ENCODE measurements at places on chromosomes 1 and 21.

GRCh38 chr1:196678510-196678884 lies 26.7 kb downstream of the CFH start:
- no peak for DNase-seq

DNA sequence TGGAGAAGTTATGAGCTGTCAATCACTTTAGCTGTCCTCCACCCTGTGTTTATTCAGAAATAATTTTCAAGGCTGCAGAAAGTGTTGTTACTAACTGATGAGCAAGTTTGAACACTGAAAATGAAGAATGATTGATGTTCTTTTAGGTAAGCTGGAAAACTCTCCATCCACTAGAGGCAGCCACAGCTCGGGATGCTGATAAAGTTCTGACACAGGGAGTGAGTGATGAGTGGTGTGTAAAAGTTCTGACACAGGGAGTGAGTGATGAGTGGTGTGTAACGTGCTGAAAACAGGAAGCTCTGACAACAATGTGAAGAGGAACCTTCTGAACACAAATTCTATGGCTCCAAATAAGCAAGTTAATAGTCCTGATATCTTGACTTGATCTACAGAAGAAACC lies 197.5 kb upstream of the PTBP2 start:
- no peak for DNase-seq

DNA sequence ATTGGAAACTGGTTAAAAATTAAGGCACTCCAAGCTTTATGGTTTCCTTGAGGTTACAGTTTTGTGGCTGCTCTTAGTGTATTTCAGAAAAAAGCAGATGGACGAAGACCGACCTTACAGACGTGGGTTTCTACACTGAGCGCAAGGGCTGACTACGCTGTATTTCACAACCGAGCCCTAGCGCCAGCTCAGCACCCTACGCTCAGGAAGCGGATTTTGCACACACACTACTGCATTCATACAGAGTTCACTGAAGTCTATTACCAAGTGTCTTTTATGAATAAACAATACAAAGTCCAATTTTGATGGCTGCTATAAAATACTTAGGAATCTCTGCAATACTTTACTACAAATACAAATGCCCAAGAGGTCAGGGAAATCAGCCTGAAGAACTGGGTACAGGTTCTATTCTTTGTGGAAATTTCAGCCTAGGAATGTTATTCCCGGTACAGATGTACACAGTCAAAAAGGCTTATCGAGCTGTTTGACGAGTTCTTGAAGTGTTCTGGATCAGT lies 23.8 kb downstream of the PTTG1IP start:
- no peak for DNase-seq

- no peak for DNase-seq
Measured at GRCh38 chr1:59693406-59693805, 121.3 kb upstream of the HOOK1 start.

GRCh38 chr1:193270996-193271395 lies 84.6 kb upstream of the B3GALT2 start:
- DNase-seq, result no peak

- DNase-seq, result no peak
Measured at GRCh38 chr1:20429296-20429695, 56.7 kb downstream of the CAMK2N1 start.

GRCh38 chr1:244918421-244919319 lies 54.3 kb upstream of the HNRNPU start:
- peak; percentile 5 for DNase-seq

- DNase-seq, result no peak
Measured at GRCh38 chr1:67627906-67628305, 57.1 kb upstream of the GADD45A start.

GRCh38 chr1:4611563-4612341 lies 42.7 kb upstream of the AJAP1 start:
- DNase-seq, result no peak

- DNase-seq, result no peak
Measured at GRCh38 chr1:2564815-2565374, 8.7 kb downstream of the TNFRSF14 start.

- DNase-seq, result no peak
Measured at GRCh38 chr1:52404975-52405338, 555 bp downstream of the PRPF38A start.

GRCh38 chr21:43866659-43867331 lies 1.8 kb downstream of the AGPAT3 start:
- no peak for DNase-seq

GRCh38 chr1:108646265-108646647 lies 14.6 kb downstream of the HENMT1 start:
- DNase-seq, result no peak

DNA sequence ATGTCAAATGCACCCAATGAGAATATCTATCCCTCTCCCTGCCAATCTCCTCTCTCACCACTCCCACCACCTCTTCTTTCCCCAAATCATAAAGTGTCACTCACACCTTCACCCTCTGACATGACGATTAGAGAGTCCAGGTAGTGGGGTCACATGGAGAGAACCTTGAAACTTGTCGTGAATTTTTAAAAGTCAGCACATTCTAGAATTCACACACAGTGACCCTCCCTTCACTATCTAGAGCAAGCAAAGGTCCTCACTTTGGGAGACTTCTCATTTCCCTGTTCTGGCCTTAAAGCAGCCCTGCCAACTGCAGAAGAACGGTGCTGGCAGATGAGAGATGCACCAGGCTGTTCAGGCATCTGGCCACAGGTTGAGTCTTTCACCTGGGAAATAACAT lies 61.9 kb downstream of the CD34 start:
- DNase-seq, result no peak

DNA sequence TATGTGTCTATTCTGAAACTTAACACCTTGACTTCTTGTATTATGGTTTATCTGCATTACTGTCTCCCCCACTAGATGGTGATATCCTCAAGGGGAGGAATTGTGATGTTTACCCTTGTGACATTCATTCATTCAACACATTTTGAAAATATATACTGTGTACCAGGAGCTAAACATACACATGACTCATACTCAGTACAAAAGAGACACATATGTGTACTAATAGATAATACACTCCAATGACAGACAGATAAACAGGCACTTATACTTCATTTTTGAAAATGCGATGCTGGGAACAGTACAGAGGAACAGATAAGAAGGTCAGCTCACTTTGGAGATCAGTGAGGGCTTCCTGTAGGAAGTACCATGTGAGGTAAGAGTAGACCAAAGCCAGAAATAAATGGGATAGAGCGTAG lies 8.9 kb upstream of the RAB3GAP2 start:
- DNase-seq, result no peak

GRCh38 chr1:160394673-160395072 lies 5.7 kb upstream of the VANGL2 start:
- no peak for DNase-seq

DNA sequence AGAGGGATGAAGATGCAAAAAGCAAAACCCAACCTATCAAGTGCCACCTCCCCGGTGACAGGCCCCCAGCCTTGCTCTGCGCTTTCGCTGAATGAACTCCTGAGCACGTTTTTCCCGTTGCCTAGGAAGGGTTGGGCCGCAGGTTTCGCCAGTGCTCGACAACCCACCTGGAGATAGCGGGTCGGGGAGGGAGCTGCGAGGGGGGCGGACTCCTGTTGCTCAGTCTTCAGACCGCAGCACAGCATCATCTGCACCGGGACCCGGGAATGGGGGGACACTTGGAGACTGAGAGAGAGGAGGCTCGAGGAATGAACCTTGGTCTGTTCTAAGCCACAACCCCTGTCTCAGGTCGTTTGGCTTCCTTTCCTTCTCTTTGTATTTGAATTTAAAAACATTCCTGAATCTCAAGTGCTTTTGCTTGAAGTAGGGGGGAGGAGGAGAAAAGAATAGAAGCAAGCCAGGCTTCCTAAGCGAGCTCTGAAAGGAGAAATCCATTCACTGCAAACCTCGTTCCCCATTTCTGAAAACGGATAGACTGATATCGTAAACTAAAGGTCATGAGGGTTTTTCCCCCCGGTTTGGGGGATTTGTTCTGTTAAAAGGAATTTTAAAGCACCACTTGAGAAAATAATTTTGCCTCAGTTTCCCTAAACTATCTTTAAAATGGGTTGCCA lies 1.2 kb downstream of the AK5 start:
- no peak for DNase-seq

- DNase-seq, result no peak
Measured at GRCh38 chr1:79074975-79075374, 68.4 kb upstream of the ADGRL4 start.

DNA sequence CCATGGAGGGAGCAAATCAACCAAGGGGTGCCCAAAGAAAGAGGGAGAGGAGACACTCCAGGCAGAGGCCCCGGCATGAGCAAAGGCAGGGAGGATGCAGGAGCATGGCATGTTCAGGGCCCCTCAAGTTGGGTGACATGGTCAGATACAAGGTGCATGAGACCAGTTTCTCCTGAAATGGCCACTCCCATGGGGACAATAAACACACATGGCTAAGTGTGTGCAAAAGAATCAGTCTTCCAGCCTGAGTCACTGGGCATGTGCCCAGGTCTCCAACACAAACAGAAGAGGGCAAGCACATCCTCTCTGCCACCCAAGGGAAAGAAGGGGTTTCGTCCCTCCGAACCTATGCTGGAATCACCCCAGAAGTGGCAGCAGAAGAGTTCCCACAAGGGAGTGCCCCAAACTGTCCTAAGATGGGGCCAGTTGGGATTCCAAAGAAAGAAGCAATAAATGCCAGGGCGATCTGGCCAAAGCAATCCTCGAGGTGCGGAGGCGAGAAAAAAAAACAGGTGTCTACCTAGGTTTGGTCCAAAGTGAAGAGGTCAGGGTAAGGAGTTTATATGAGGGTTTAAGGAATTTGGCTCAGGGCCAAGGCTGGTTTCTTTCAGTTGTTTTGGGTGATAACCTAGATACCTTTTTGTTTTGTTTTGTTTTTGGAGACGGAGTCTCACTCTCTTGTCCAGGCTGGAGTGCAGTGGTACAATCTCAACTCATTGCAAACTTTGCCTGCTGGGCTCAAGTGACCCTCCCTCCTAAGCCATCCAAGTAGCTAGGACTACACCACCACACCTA lies 13.2 kb downstream of the CASP9 start:
- no peak for DNase-seq

DNA sequence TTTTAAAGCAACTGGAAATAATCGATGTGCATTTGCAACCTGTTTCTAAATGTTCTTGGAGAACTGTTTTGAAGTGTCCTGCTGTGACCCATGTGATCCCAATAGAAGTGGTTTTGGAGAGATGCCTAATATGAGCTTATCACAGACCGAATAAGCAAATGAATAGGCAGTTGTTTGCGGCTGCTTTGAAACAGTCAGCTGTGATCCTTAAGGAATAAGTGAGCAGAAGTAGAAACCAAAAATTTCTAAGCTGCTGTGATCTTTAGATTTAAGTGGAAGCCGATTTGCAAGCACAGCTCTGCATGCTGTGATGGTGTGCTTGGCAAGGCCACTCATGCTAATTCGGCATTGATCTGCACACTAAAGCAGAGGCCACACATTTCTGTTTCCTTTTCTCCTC lies 329.5 kb upstream of the DUSP10 start:
- DNase-seq, result no peak

DNA sequence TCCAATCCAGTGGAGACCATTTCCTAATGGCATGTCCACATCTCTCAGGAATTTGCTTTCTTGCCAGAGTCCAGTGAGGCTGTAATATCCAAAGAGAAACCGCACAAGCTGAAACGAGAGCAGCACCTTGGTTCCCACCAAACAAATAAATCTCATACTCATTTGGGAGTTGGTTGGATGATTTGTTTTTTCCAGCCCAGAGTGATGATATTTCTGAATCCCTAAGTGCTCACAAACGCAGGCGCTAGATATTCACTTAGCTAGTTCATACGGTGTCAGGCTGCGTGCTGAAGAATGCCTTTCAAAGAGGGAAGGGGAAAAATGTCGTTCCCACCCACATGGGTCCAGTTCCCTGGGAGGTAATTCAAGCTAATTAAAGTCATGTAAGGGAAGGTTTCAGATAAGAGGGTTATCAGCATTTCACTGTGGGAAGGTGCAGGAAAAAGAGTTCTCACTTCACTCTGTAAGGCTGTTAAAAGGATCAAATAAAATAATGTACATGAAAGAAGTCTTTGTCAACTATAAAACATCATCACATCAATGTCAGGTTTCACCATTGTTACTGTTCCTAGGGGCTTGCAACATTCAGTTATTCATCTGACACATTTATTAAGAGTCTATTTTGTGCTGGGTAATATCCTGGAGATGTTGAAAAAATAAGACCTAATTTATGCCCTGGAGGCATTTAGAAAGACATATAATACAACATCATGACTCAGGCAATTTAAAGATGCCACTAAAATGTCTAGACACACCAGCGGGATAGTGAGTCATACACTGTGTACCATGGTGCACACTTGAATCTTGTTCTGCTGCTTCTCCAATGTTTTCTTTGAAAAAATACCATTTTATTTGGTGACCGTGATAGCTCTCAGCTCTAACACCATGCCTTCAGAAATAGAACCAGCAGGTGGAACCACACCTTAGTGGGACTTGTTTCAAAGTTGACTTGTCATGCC lies 19.3 kb downstream of the DPT start:
- DNase-seq, result no peak

GRCh38 chr1:176765608-176766007 lies 302.6 kb downstream of the PAPPA2 start:
- no peak for DNase-seq

DNA sequence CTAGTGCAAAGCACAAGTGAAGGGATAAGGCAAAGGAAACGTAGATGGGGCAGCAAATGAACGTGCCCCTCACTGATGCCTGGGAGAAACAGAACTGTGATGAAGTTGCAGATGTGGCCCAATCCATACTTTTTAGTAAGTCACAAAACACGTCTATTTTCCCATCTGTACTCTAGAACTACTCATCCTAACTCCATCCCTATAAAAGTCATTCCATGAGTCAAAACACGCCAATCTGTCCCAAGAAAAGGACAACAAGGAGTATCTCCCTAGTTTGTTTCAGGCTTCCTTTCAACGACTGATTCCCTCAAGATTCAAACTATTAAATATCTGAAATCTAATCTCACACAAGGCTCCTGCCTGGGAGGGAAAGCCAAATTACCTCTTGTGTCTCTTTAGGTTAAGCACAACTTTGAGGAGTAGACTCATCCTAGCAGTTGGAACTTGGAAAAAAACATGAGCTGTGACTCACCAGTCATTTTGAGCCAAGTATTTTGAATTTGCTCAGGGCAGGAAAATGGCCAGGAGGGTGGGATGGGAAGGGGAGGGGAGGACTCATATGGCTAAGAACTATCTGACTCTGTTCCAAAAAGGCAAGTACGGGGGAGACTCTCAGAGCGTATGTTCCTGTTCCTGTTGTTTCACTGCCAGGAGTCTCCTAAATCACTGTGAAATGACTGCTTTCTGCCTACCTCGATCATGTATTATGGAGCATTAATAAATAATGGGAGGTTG lies 214.5 kb upstream of the CAMK1G start:
- no peak for DNase-seq

- DNase-seq, result no peak
Measured at GRCh38 chr1:6137758-6138157, 42.4 kb downstream of the CHD5 start.

- DNase-seq, result no peak
Measured at GRCh38 chr21:45640888-45641479, 2.5 kb upstream of the PCBP3 start.

- no peak for DNase-seq
Measured at GRCh38 chr1:224435318-224435763, 744 bp upstream of the WDR26 start.

- DNase-seq, result no peak
Measured at GRCh38 chr1:36696261-36696940, 213.7 kb upstream of the CSF3R start.
